Stimulated activated CD8-positive, alpha-beta memory T cell treated with anti-CD3 and anti-CD28 coated beads, Interleukin-4, amount 100 ng/mL, for 1 hour (primary cell): ENCODE measurements at places on chromosomes 1 and 21.

DNA sequence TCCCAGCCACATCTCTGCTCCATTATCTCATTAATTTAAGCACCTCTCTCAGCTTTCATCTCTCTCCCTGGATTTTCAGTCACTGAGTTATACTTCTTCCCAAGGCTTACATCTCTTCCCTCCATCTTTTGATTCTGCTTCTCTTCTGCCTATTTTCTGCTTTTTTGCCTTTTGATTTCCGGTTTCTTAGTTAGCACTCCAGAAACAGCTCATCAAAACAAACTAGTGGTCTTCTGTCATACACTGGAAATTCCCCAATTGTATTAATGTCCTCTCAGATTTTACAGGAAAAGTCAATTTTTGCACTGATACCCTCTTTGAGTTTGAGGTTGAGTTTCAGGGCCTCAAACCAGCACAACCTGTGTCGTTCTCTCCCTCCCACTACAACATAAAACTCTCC lies 1.5 kb downstream of the LCE3E start:
- DNase-seq, result no peak

DNA sequence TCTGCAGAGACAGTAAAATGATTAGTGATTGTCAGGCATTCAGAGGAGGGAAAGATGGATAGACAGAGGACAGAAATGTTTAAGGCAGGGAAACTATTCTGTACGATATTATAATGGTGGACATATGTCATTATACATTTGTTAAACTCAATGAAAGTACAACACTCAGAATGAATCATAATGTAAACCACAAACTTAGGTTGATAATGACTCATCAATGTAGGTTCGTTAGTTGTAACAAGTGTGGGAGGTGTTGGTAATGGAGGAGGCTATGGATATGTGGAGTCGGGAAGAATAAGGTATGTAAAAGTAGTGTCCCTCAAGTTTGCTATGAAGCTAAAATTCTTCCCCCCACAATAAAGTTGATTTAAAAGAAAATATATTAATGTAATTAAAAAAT lies 455.0 kb downstream of the BRINP3 start:
- no peak for DNase-seq

DNA sequence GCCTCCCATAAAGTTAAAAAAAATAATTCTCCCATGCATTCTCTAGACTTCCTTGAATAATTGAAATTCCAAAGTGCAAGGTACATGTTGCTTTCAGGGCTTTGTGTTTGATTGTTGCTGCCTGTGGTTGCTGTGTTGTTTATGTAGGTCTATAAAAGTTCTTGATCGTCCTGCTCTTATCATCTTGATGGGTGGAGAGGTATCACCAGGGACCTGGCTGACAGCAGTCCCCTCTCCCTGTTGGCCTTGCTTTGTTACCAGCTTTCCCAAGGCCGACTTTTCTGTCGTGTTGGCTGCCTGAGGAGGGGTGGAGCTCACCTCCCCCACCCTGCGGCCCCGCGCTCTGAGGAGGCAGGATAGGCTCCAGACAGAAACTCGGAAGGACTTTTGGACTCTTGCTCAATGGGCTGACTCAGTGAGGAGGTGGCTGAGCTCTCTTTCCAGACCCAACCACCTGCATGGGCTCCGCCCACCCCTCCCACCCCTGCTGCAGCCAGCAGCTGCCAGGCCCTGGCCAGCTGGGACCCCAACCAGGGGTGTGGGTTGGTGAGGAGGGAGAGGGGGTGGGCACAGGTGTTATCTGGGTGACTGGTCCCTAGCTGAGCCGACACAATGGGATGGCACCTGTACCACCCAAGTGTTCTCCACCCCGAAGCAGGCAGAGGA lies 2.0 kb downstream of the INAVA start:
- no peak for DNase-seq

GRCh38 chr1:245802941-245803665 lies 648.3 kb downstream of the KIF26B start:
- no peak for DNase-seq

DNA sequence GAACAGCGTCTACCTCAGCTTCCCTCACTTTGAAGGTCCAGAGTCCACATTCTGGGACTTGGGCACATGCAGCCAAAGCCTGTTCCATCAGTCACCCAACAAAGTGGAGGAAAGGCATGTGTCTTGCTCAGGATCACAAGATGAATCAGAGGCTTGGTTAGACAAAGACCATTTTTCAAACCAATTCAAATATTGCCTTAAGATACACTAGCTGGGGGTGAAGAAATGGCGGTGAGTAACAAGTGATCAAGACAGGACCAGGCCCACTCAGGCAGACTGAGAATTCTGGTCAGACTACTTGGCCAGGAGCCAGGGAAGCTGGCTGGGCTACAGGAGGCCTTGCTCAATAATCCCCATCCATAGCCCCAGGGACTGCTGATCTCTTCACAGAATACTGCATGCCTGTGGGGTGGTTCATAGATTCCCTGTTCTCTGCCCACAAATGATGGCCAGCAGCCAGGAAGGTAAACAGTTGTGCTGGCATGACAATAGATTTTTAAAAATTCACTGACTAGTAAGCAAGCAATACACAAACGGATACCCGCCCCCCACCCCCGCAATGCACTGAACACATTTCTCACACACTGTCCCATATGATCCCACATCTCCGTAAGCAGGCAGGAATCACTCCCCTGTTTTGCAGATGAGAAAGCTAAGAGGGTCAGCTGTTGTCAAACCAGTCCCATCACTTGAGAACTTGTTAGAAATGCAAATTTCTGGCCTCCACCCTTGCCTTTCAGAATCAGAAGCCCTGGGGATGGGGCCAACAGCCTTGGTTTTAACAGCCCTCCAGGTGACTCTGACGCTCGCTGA lies 27.2 kb downstream of the ERI3 start:
- no peak for DNase-seq

- DNase-seq, result no peak
These were observed 1.0 kb downstream of the ARID4B start for GRCh38 chr1:235326719-235327558.

GRCh38 chr1:2272686-2273400 lies 44.7 kb downstream of the SKI start:
- no peak for DNase-seq

GRCh38 chr1:160017592-160017991 lies 14.2 kb downstream of the PIGM start:
- no peak for DNase-seq

GRCh38 chr1:7551442-7551841 lies 219.7 kb upstream of the VAMP3 start:
- DNase-seq, result no peak

- DNase-seq, result no peak
These were observed 5.5 kb downstream of the SEC16B start for GRCh38 chr1:177964336-177964735.

DNA sequence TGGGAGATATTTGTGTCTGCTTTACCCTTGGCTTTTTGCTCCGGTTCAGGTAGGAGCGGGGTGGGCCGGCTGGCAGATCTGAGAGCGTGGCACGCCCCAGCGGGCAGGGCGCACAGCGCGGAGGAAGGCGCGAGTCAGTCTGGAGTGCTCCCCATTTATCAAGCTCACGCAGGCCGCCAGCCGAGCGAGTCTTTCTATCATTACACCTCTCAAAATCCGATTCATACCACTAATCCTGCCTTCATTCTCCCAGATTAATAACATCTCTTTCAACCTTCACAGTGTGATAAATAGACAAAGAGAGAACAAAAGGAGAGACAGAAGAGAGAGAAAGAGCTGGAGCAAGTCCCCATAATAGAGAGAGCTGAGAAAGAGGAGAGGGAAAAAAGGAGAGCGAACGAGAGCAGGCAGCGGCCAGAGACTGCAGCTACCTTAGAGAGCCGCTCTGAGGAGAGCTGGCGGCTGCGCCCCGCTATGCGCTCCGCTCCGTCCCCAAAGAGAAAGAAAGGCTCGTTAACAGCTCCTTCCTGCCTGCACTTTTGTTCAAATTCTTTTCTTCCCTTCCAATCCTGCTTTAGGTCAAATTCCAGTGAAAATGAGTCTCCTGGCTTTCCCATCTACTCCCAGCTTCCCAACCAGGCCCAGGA lies 48.0 kb downstream of the DMAP1 start:
- DNase-seq, result no peak

DNA sequence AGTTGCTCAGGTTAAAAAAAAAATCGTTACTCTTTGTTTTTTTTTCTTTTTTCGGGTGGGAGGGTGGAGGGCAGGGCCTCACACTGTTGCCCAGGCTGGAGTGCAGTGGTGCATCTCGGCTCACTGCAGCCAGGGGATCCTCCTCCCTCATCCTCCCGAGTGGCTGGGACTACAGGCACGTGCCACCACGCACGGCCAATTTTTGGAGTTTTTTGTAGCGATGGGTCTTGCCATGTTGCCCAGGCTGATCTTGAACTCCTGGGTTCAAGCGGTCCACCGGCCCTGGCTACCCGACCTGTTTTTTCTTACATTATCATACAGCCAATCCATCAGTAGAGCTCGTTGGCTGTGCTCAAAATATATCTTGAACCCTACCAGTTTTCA lies 2.2 kb upstream of the USP1 start:
- DNase-seq, result no peak

- no peak for DNase-seq
These were observed 182.2 kb downstream of the DHRS3 start for GRCh38 chr1:12435639-12436344.

GRCh38 chr1:91770667-91771268 lies 115.2 kb downstream of the TGFBR3 start:
- DNase-seq, result no peak

GRCh38 chr1:216710055-216710454 lies 13.2 kb downstream of the ESRRG start:
- no peak for DNase-seq

- no peak for DNase-seq
These were observed 23.9 kb downstream of the PALMD start for GRCh38 chr1:99669821-99670220.

DNA sequence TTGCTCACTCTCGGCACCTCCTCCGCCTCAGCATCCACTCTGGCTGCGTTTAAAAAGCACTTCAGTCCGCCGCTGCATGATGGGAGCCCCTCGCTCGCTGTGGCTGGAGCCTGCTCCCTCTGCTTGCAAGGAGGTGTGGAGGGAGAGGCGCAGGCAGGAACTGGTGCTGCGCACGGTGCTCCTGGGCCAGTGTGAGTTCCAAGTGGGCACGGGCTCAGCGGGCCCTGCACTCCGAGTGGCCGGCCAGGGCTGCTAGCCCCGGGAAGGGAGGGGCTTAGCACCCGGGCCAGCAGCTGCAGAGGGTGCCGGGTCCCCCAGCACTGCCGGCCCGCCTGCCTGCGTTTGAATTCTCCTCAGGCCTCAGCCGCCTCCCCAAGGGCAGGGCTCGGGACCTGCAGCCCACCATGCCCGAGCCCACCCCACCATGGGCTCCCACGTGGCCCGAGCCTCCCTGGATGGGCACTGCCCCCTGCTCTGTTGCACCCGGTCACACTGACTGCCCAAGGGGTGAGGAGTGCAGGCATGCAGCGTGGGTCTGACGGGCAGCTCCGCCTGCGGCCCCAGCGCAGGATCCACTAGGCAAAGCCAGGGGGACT lies 1599.5 kb downstream of the NCAM2 start:
- DNase-seq, result no peak

GRCh38 chr21:19236209-19236608 lies 832.6 kb upstream of the TMPRSS15 start:
- no peak for DNase-seq

DNA sequence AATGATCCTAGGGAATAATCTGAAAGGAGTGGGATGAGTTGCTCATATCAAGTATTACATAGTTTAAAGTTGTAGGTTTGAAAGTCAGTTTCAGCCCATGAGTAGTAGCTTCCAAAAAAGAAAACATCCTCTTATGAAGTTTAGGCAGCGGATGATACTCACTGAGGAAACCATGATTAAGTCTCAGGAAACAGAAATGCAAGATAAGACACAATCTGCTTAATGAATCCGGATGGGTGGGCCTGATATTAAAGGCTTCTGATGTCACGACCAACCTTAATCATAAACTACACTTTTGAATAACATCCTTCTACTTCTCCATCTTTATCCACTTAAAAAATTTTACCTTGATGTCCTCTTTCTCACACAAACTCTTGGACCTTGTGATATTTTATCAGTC lies 61.8 kb downstream of the S1PR1 start:
- DNase-seq, result no peak
